Kidney epithelial cell (primary cell): ENCODE measurements at places on chromosomes 2 and 18.

DNA sequence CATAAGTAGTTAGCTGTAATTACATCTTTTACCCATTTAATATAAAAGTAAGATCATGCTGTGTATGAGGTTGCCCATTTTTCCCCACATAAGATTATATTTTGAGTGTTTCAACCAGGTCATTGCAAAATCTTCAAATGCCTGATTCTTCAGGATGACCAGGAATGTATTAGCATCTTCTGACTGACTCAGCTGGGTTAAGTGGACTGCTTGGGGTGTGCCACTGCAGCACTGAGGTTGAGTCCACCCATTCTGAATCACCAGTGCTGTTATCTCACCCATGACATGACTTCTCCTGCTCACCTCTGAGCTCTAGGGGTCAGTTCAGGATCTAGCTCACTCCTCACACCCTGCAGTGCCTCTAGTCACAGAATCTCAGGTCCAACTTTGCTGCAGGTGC, 576.7 kb upstream of the ZEB2 start:
- DNase-seq = no peak

DNA sequence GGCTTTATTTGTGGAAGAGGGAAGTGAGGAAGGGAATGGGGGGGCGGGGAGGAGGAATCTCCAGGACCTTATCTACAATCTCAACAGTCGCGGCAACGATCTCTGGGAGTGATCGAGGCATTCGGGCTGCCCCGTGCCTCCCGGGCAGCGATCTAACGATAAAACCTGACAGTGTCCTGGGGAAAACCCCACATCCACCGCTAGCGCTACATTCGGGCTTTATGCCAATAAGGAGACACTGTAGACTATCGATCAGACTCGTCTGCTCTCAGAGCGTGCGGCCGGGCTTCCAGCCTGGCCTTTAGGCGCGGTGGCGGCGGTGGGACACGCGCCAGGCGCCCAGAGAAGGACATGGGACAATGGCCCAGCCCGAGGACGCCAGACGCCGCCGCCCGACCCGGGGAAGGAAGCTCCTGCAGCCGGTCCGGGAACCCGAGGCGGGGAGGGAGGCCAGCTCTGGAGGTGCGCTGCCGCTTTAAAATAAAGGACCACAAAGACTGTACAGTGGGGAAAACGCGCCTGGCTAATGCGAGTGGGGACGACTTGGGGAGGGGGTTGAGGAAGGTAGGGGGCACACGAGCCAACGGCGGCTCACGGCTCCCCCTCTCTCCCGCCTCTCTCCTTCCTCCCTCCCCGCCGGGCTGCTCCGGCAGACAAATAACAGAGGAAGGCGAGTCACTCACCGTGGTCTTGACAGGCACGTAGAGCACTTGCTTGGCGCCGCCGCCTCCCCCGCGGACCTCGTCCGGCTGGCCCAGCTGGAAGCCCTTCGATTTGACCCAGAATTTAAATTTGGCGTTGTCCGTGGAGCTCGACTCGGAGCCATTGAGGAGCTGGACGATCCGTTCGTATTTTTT, 2.2 kb downstream of the NOL4 start:
- no peak for DNase-seq

DNA sequence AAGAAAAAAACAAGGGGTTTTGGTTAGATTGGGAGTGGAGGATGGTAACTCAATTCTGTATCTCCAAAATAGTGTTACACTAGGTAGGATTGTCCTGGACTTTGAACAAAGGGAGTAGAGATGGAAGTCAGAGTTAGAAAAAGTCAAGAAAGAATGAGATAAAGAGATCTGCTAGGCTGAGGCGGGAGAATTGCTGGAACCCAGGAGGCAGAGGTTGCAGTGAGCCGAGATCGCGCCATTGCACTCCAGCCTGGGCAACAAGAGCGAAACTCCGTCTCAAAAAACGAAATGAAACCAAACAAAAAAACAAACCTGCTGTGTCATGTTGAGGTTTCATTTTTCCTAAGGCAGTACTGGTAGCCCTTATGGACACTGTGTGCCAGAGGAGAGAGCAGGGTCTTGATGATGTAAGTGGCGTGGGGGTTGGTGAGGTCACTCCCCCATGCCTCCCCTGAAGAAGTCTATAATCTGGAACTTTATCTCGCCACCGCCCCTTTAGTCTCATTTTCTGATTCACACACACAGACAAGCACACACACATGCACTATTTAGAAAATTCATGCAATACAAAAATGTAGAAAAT, 10.5 kb downstream of the DRC1 start:
- DNase-seq = no peak

GRCh38 chr2:61006486-61007105, 10.9 kb upstream of the PEX13 start:
- no peak for DNase-seq

- DNase-seq = no peak
These were observed 56.2 kb downstream of the DDX1 start for GRCh38 chr2:15647622-15648590.

DNA sequence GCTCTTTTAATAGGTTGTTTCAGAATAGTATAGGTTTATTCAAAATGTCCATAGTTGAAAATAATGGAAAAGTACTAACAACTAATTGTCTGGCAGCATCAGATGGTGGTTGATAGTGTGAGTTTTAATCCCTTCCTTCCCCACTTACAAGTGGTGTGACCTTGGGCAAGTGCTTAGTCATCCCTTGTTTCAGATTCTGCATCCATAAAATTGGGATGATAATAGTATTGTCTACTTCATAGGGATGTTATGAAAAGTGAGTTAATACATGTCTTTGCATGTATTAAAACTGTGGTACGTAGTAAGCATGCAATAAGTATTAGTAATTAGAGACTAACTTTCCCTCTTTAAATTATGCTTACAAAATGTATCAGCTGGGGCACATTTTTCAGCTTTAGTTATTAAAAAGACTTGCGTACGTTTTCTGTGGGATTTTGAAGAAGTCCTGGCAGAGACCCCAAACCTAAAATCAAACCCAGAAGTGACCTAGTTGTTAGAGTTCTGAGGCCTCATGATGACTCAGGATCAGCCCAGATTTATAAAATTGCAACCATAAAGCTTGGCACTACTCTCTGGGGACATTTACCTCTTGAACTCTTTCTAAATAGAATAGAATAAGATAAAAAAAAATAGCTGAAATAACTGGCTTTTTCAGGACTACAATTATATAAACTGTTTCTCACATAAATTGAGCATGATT, 8.6 kb downstream of the ITGA4 start:
- DNase-seq = no peak

DNA sequence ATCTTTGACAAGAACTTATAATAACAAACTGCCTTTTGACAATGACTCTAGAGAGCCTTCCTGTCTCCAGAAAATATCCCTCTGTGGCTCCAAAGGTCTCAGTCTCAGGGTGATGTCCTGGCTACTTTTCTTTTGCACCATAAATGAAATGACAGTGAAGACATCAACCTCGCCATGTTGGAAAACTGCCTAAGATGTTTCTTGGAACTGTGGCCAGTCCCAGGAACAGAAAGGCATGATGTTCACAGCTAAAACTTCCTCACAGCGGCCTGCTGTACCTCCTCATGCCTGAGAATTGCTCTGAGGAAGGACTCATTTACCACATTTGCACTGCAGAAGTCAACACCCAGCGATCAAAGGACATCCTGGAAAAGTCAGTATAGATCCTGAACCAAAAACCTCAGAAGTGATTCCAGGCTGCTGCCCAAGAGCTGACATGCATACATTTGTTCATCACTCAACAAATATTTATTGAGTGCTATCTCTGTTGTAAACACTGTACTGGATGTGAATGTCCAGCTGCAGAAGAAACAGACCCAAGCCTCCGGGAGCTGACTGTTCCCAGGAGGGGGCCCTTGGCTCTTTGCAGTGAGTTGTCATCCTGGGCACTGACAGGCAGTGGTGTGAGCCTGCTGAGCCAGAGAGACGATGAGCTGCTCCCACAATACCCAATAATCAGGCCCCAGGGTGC, 64.3 kb upstream of the ACSL3 start:
- DNase-seq = no peak

DNA sequence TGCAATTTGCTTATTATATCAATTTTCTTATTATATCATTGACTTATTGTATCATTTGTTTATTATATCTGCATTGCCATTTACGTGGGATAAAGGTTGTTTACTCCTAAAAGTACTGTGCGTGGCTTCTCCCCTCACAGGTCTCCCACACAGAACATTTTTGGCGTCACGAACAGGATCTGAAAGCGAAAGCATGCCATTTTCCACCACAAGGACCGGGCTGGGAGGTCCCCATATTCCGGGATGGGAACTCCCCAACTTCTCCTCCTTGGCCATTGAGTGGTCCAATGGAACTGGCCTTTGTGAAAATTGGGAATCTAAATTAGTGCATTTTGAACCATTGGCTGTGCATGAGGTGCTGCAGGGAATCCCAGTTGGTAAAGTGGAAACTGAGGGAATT, 4.8 kb upstream of the DSG2 start:
- no peak for DNase-seq

DNA sequence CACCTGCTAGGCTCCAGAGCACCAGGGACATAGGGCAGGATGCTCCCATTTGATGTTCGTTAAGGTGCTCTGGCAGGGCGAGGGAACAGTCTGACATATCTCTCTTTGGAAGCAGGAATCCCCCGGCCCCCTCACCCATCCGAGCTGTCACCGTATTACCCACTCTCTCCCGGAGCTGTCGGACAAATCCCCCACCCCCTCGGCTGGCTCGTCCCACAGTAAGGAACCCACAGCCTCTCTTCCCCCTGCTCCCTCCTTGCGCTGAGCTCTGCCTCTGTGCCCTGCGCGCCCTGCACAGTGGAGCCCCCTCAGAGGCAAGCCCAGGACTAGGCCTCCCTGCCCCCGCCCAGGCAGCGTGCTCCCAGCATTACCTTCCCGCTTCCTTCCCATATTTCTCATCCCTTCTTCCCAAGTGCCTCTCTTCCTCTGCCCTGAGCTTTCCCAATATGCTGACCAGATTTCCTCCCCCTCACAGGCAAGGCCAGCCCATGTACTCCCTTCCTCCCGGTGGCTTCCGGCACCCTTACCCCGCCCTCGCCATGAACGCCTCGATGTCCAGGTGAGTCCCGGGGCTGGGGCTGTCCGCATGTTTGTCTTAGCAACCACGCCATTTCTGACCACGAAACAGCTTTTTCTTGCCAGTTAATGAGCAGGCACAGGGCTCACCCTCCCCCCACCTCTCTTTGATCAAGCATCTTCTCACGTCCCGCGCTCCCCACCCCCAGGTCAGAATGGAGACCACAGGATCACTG, 23.8 kb downstream of the TGOLN2 start:
- no peak for DNase-seq

GRCh38 chr2:63764630-63765029, 77.1 kb upstream of the UGP2 start:
- no peak for DNase-seq

GRCh38 chr2:101400048-101400447, 12.7 kb upstream of the CREG2 start:
- peak; percentile 93 for DNase-seq

GRCh38 chr2:187155476-187155875, 292.6 kb downstream of the CALCRL start:
- no peak for DNase-seq
